ENCODE measurements at places on chromosomes 16 and 17. TPM values are rescaled to one million over a fixed set of nuclear protein-coding genes. Genes with fewer than 3 reads are reported as not detected.
A peak's percentile ranks its signal among the peaks of the same experiment; 100 is the strongest.

DNA sequence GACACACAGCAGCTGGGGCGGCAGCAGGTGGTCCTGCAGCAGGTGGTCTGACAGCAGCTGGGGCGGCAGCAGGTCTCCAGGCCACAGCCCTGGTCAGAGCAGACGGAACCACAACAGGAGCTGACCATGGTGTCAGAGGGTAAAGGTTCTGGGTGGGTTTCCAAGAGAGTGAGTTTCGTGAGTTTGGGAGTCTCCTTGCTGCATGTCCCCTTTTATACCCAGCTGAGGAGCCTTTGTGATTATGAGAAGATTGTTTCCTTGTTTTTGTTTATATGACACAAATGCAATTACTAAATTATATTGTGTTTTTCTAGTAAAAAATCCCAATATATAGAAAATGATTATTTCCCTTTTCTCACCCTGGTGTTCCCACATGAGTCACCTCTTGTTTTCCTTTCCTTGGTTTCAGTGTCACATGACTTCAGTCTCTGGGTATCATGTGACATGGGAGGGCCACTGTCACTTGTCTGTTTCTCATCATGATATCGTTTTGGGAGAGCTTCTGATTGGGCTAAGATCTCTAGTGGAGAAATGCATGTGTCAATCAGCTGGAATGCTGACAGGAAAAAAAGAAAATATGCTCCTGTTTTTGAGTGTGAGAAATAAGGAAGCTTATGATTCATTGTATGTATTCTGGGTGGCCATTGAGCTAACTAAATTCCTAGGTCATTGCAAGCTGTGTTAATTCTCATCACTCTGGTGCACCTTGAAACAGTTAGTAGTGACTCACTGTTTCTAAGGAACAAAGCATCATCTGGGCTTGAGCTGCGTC is at the start of gene KRTAP4-6:
Gene KRTAP4-6, minus strand, starts transcription at position 185 of the 772 bp plus-strand sequence. Its CDS starts 57 bp downstream, at position 128.
- peak; percentile 92 for DNase-seq

DNA sequence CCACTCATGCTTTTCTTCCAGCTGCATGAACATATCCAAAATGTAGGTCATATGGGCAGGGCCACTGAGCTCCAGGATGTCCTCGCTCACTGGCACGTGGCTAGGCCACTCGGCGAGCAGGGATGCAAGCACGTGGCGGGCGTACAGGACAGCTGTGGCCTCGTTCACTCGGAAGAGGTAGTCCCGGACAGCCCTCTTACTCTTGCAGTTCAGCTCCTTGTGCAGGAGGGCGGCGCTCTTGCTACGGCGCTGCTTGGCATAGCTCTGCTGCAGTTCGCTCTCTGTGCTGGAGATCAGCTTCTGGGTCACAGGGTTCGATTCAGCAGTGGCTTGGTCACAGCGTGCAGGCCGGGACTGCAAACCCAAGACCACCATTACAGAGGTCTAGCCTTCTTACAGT is 53.1 kb upstream of the ATP2A3 start:
- DNase-seq = no peak

GRCh38 chr17:50903604-50904517 is 37.7 kb upstream of the TOB1 start:
- no peak for DNase-seq

DNA sequence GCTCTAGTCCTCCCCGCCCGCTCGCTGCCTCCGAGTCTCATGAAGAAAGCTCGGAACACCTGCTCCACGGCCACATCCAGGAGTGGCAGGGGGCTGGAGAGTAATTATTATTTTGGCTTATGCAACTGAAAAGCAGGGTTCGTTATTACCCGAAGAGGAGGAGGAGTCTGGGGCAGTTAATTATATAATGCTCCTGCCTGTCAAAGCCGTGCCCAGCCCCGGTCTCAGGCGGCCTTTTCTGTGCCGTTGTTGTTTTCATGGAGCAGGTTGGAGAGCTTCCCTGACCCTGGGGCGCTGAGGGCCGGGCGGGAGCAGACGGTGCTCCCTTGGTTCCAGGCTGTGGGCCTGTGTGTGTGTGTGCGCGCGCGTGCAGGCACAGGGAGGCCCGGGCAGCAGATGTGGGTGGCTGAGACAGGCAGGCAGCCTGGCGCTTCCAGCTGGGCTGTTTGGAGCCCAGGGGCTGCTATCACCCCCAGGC is 2.4 kb downstream of the JPH3 start:
- DNase-seq = no peak

DNA sequence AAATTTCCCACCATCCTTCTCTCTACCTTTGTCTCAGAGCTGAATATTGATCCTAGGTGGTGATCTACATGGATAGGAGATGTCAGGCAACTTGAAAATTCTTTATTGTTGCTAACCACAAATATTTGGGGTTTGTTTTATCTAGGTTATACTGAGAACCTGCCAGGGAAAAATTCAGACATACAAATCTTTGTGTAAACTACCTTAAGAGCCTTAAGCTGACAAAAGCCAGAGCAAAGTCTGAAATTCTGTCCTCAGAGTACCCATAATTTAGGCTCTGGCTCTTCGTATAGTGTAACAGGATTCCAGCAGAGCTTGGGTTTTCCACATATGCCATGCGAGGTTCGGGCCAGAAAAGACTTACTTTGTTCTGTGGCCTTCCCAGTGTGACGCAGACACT is 406.7 kb upstream of the MAF start:
- DNase-seq = no peak

DNA sequence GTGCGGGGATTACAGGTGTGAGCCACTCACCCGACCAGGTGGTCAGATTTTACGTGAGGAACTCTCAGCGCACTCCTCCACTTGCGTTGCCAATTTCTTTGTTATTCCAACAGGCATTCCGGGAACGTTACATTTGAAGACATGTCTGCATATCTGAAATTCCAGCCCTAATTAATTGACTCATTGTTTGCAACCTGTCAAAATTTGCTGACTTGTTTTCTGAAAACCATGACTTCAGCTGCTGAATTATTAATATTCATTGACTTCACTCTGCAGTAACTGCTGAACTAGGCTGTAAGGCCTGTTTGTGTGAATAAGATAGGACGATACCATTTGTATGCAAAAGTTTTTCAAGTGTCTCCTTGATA is 16.6 kb downstream of the G6PC1 start:
- DNase-seq = no peak

DNA sequence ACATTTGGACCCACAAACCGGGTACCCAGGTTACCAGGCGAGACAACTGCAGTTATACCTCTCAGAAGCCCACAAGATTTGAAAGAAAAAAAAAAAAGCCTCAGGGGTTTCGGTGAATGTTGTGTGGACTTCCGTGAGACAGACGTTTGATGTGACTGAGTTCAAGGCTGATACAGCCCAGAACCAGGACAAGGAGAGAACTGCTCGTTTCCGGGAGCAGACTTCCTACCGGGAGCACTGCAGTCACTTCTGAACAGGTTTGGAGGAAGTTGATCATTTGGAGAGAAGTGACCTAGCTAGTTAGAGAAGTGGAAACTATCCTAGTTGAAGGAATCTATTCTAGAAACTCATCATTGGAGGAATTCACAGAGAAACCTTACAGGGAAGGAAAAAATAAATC is 847 bp downstream of the CKLF start:
- DNase-seq = no peak

GRCh38 chr17:14760212-14760611 is 459.3 kb downstream of the HS3ST3B1 start:
- DNase-seq = no peak

- DNase-seq = peak; percentile 26
These were observed 47.8 kb downstream of the NFAT5 start for GRCh38 chr16:69613378-69614154.

DNA sequence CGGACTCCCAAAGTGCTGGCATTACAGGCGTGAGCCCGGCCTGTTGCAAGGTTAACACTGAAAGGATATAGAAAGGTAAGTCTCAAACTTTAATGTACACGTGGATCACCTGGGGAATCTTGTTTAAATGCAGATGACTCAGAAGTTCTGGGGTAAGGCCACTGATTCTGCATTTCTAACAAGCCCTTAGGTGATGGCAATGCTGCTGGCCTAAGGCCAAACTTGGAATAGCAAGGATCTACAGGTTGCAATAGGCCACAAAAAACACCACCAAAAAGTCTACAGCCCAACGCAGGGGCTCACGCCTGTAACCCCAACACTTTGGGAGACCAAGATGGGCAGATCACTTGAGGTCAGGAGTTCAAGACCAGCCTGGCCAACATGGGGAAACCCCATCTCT is 4.2 kb downstream of the CMTM4 start:
- DNase-seq = no peak

DNA sequence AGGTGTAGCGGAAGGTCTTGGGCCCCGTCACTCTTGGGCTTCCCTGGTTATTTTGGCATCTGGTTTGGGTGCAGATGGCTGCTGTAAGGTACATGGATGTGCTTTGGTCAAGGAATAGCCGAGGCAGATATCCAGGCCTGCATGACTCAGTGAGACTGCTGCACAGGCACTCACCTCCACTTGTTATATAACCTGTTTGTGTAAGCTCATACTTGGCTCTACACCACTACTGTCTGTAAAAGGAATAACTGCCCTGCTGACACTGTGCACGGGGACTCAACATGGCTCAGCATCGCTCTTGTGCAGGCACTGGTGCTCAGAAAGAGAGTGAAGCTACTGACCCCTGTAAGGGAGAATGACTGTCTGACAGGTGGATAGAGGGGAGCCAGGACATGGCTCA is 42.3 kb upstream of the ARL4D start:
- no peak for DNase-seq

DNA sequence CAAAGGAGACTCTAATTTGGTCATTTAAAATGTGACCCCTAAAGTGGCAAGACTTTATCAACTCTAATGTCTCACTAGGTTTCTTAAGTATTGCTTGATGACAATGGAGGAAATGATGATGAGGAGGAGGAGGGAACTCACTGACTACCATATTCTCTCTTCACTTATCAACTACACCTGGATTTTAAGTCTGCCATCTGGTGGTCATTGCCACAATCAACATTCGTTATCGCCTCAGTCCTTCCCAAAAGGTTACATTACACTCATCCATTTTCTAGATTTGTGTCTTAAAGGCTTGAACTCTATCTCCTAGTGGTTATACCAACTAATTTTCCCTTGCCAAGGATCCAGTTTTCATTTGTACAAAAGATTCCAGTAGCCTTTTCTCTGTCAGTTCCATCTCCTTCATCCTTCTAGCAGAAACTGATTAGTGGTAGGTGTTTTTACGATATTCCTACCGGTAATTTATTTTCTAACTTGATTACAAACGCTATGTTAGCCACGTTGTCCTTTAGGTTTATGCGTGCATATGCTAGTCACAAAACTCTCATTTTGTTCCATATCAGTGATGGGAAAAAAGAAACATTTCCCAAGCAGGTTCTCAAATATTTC is 114.6 kb upstream of the NOG start:
- DNase-seq = no peak

DNA sequence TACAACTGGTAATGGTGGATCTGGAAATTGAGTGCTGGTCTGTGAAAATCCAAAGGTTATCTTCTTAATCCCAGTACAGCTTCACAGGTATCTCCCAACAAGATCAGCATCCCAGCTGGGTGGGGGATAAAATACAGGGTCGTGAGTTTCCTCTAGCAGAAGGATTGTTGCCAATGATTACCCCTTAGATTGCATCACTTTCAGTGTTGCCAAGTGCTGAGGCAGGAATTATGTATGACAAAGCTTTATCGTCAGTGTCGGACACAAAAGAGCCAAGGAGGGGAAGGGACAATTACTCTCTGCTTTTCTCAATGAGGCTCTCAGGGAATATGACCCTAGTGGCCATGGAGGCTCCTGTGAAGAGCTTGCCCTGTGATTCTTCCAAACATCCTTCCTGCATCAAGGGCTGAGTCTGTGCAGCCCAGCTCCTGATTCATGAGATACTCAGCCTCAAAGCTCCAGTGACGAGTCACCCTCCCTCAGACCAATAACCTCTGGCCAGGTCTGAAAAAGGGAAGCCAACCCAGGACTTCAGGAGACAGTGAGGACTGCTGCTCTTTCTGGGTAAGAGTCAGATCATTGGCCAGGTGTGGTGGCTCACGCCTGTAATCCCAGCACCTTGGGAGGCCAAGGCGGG is 15.0 kb downstream of the OR1F1 start:
- DNase-seq = no peak

- DNase-seq = no peak
These were observed 8.7 kb downstream of the C16orf87 start for GRCh38 chr16:46822270-46822669.

GRCh38 chr16:84331998-84332780 is 36.1 kb upstream of the ATP2C2 start:
- peak; percentile 41 for DNase-seq

DNA sequence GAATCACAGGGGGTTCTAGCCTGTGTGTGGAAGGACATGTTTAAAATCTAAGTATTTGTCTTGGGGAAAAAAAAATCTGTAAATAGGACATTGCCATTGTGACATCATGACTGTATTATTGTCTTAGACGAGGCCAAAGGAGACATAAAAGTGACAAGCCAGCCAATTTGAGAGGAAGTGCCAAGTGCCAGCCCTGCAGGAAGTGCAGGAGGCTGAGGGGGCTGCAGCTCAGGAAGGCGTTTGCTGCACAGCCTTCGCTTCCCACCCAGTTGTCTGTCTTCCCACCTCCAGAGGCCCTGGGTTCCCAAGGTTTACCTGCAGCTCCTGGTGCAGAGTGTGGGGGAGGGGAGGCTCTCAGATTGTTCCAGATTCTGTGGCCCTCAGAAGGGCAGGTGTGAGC is 1.3 kb downstream of the ADCY7 start:
- DNase-seq = no peak

DNA sequence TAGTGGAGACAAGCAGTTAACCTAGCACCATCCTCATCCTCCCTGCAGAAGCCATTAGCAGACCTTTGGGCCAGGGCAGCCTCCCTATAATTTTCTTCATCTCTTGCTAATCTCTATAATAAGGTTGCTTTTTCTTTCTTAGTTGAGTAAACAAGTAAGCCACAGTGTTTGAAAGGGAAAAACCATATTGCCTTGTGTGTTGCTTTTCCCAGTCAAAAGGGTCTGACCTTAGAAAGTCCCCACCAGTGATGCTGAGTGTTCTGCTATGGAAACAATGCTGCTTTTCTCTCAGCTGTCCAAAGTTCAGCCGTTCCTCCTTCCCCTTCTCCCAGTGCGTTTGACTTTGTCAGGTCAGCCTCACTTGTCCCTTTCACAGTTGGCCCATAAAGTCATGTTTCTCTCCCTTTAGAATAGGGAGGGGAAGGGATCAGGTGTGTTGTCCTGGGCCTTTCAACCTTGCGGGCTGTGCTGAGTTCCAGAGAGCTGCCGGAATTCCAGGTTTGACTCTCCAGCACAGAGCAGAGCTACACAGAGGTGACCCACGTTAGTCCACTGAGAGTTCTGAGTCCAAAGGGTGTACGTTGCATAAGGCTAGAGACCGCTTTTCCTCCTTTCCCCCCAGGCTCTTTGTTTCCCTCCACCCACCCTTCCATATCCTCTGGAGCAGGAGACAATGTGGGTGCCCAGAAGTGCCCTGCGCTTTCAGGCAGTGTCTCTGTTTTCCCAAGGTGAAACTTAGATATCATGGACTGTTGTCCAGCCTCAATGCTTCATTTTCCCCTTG is 15.9 kb upstream of the CLEC18C start:
- DNase-seq = no peak

HYDIN gene
- total RNA-seq = 7.3 TPM

OR4D1 gene
- not detected for total RNA-seq

TEPSIN gene
- total RNA-seq = 30.6 TPM

FAAP100 gene
- total RNA-seq = 49.1 TPM

KRT34 gene
- total RNA-seq = 5.5 TPM

MYL4 gene
- total RNA-seq = not detected

CDYL2 gene
- 8.4 TPM for total RNA-seq

BCO1 gene
- total RNA-seq = 0.14 TPM

KCNJ2 gene
- total RNA-seq = 0.82 TPM

DLX4 gene
- total RNA-seq = 0.21 TPM

EIF3C gene
- 386 TPM for total RNA-seq

G6PC1 gene
- not detected for total RNA-seq

All from kidney epithelial cell (primary cell).